ENCODE measurements at places on chromosomes 4 and X.

- DNase-seq = no peak
Observed at GRCh38 chr4:112770114-112770513, 133.2 kb downstream of the LARP7 start.

- no peak for DNase-seq
Observed at GRCh38 chr4:657338-657833, 16.7 kb downstream of the ATP5ME start.

DNA sequence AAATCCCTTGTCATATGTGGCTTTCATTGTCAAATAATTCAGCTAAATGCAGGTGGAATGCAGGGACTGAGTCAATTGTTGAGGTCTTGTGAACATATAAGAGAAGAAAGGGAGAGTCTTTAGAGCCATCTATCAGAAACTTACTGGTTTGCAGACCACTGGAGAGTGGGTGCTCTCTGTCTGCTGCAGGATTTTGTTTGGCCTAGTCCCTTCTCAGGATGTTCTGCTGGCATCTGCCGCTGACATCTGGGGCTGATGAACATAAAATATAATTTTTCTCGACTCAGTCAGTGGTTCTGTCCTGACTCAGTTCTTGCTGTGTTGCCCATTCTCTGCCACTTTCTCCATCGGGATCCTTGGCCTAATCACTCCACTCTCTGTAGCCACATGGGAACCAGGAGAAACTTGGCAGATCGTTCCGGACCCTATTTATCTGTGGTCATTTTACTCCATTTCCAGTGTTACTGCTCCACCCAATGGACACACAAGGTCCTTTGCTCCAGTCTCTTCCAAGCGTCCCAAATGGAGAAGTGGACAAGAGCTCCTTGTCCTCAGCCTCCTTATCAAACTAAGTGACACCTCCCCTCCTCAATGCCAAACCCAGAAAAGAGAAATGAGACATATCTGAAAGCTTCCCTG lies 436.2 kb downstream of the FAT4 start:
- no peak for DNase-seq

DNA sequence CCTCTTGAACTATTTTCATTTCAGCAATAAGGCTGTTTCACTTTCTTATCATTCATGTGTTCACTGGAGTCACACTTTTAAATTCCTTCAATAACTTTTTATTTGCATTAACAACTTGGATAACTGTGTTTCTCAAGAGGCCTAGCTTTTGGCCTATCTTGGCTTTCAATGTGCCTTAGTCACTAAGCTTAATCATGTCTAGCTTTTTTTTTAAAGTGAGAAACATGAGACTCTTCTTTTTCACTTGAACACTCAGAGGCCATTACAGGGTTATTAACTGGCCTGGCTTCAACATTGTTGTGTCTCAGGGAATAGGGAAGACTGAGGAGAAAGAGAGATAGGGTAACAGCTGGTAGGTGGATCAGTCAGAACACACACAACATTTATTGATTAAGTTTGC lies 64.0 kb upstream of the VCX2 start:
- DNase-seq = no peak

GRCh38 chr4:170049766-170050165 lies 23.6 kb upstream of the MFAP3L start:
- no peak for DNase-seq

GRCh38 chrX:32948130-32948529 lies 263.2 kb downstream of the DMD start:
- DNase-seq = no peak

DNA sequence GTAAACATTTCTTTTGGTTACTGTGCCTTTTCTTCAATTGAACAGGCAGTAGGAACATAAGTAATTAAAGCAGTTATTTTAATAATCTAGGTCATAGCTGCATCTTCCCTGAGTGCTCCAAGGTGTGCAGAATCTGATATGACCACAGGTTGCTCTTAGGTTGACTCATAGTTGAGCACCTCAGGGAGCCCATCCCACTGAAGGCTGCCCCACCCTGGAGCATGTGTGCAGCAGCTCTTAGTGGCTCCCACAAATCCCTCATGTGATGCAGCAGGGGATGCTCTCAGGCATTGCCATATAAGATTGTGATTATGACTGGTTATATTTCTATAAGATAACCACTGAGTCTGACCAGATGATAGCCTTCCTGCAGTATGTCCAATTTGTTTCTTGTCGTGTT lies 72.3 kb downstream of the ZNF518B start:
- no peak for DNase-seq

- DNase-seq = no peak
Observed at GRCh38 chr4:13891544-13891939, 264.0 kb upstream of the BOD1L1 start.

GRCh38 chr4:168139336-168139735 lies 47.0 kb downstream of the ANXA10 start:
- no peak for DNase-seq

DNA sequence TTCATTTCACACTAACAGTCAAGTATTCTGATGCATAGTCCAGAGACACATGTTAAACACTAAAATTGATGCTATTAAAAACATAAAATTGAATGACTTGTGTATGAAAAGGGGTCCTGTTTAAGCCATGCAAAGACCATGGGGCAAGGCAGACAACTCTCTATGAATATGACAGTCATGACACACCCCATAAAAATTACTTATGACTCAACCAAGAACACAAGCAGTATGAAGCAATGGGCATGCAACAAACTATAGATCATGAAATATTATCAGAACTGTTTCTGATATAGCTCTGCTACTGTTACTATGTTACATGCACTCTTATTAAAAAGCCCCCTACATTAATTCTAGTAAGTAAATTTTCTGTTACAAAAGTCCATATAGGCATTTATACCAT lies 57.5 kb upstream of the ZCCHC13 start:
- no peak for DNase-seq
